NCI-H2081 (cell line): ENCODE measurements at places on chromosomes 11 and 22.
A peak's percentile ranks its signal among the peaks of the same experiment; 100 is the strongest.

DNA sequence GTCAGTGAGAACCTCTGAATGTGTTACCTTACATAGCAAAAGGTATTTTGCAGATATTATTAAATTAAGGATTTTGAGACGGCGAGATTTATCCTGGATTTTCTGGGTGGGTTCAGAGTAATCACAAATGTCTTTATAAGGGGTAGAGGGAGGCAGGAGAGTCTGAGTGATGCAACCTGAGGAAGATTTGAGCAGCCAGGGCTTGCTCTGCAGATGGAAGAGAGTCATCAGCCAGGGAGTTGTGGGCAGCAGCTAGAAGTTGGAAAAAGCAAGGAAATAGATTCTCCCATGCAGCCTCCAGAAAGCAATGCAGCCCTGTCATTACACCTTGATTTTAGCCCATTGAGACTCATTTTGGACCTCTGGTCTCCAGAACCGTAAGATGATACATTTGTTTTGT is 4.1 kb upstream of the WDR74 start:
- DNase-seq: no peak

- no peak for DNase-seq
Measured at GRCh38 chr22:23182309-23183060, 2.2 kb downstream of the BCR start.

DNA sequence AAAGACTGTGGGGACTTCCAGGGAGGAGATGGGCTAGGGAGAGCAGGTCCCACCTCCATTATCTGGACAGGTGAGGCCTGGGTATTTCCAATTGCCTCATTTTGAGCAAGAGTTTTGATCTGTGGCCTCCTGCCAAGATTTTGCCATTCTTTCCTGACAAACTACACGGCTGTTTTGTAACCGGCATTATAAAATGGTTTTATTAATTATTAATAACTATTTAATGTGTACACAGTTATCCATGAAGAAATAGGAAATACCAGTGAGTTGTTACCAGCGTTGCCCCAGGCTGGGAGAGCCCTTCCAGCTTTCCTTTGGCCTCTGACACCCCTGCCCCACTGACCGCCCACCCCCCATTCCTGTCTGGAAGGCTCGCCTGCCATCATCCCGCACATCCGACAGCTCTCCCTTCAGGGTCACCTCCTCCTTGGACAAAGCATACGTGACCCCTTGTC is 14.9 kb upstream of the SEC14L3 start:
- no peak for DNase-seq

DNA sequence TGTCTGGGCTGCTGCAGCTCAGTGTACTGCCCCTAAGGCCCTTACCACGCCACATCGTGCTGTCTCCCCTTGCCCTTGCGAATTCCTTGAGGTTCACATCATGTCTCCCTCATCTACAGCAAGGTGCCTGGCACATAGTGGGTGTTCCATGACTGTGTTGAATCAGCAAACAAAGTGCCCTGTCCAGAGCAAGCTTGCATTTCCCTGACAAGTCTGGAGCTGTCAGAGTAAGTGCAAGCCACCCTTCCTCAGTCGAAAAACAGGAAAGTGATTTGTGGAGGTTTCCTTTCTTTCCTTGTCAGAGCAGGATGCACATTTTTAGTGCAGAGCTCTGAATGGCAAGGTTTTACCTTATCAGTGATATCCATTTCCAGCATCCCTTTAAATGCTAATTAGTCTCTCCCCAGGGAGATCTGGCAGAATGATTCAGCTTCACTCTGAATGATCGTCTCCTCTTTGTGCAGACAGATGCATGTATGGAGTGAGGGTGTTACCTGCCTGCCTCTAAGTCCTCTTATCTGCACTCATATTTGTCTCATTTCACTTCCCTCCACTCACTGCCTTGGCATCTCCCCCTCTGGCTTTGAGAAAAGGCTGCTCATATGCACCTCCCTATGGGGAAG is 331.2 kb downstream of the TMEM135 start:
- DNase-seq: peak; percentile 54

DNA sequence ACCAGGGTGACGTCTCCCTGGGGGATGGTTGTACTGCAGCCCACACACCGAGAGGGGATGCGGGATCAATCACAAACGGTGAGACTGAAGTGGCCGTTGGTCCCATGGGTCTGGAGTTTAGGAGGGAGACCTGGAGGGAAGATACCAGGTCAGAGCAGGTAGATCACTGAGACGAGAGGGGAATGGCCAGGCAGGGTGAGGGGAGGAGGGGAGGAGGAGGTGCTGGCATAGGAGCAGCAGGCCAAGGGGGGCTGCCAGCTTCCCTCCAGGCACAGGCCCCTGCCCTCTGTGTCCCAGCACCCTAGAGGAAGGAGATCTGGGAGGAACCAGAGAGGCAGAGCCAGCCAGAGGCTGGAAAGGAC is 7.0 kb downstream of the MAPK8IP2 start:
- no peak for DNase-seq

DNA sequence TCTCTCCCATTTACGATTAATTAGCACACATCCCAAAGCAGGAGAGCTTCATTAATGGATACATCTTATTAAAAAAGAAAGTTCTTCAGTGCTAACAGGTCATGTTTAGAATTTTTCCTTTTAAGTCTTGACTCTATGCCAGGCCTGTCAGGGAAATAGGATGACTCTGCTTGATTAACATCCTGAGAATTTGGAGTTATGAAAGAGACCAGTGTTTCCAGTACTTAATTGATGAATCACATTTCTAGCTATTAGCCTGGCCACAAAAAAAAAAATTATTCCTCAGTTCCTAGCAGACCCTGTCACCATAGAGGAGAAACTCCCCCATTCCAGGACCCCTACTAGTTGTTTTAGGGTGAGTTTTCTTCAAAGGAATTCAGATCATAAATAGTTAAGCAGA is 23.6 kb upstream of the ME3 start:
- DNase-seq: no peak

- DNase-seq: peak; percentile 2
Measured at GRCh38 chr11:16986434-16987204, 27.6 kb downstream of the PLEKHA7 start.

DNA sequence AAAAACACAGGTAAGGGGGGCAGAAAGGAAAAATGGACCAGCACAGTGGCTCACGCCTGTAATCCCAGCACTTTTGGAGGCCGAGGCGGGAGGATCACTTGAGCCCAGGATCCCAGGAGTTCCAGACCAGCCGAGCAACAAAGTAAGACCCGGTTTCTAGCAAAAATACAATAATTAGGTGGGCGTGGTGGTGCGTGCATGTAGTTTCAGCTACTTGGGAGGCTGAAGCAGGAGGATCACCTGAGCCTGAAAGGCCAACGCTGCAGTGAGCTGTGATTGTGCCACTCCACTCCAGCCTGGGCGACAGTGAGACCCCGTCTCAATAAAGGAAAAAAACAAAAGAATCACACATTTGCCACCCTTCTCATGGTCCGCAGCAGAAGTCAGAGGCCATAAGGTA is 519.4 kb downstream of the BRD1 start:
- no peak for DNase-seq

GRCh38 chr11:68334923-68335322 is 22.5 kb downstream of the LRP5 start:
- DNase-seq: no peak

DNA sequence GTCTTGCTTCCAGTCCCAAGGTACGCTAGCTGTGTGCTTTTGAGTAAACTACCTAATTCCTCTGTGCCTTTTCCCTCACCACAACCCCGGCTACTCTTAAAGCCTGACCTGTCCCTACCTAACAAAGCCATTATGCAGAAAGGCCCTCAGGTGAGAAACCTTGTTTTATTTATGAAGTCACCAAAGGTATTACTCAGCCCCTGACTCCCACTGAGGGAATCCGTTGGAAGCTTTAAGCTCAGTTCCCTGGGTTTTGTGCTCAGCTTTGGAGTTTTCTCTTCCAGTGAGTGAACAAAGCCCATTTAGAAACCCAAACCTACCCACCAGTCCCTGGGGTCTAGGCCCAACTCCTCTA is 90.9 kb downstream of the APIP start:
- no peak for DNase-seq

DNA sequence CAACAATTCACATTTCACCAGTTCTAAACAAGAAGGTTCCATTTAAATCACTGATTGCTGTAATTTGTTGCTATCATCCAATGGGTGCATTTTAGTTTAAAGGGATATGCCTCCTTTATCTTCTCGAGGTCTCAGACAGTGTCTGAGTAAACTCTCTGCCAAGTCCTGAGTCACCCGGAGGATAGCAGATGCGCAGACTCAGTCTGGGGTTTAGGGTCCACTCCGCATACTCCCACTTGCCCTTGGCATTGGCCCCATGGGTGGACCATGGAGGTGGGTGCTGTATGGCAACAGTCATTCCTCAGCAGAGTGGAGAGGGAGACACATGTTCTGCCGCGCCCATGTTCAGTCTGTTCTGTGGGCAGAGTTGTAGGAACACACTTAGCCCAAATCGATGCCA is 65.4 kb upstream of the CRTAM start:
- no peak for DNase-seq

- DNase-seq: no peak
Measured at GRCh38 chr11:85772695-85773094, 38.2 kb downstream of the SYTL2 start.

GRCh38 chr11:62372871-62373270 is 35.6 kb downstream of the ASRGL1 start:
- DNase-seq: no peak

DNA sequence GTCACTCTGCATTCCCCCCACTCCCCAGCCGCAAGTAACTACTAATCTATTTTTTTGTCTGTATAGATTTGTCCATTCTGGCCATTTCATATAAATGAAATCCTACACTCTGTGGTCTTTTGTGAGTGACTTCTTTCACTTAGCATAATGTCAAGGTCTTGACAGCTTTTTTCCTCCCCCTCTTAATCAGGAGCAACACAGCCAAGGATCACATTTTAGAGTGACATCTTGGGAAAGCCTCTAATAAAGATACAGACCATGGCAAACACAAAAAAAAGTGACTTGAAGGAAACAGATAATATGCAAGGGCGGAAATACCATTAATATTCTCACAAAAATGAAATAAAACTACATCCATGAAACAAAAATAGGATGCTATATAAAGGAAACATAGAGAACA is 43.9 kb downstream of the RAB30 start:
- DNase-seq: no peak

DNA sequence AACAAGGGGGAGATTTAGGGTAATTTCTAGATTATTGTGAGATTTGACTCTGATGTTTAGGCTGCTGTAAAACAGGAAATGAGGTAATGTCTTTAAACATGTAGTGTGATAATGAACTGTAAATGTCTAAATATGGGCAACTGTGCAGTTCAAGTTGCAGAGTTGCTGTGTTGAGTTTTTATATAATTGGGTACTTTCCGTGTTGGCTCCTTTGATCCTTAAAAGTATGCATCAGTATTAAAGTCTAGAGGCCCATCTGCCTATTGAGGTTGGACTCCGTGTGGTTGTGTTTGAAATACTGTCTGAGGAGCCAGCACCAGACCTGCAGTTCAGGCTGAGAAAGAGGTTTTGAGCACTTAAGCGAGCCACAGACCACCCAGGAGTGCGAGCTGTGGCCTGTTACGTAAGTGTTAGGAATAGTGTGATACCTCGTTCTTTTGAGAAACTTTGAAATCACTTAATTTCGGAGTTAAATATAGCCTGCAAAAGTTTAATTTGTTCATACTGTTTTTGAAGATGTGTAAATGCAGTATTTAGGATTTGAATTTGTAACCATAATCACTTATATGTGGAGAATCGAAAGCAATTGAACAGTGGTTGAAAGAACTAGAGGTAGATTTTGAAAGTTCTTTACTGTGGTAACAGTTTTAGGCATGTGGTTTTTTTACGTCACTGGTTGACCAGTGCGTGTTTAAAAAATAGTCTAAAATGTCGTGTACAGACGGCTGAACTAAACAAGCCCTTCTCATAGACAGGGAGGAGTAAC is 9.0 kb downstream of the FAM118A start:
- no peak for DNase-seq

DNA sequence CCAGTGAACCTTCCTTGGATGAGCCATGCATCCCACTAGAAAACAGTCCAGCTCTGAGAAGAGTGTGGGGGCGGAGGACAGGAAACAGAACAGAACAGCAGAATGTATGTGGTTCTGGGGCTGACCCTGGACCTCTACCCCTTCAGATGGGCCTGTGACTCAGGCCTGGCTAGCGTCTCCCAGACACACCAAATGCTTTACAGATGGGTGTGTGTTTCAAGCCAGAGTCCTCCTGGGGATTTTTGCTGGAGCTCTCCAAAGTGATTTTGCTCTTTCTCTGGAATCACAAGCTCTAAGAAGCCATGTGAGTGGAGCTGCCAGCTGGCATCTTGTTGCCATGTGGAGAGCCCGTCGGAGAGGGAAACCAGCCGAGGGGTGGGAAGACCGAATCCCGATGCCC is 13.2 kb upstream of the C1QTNF4 start:
- no peak for DNase-seq

- no peak for DNase-seq
Measured at GRCh38 chr11:20421946-20422345, 34.4 kb downstream of the PRMT3 start.

DNA sequence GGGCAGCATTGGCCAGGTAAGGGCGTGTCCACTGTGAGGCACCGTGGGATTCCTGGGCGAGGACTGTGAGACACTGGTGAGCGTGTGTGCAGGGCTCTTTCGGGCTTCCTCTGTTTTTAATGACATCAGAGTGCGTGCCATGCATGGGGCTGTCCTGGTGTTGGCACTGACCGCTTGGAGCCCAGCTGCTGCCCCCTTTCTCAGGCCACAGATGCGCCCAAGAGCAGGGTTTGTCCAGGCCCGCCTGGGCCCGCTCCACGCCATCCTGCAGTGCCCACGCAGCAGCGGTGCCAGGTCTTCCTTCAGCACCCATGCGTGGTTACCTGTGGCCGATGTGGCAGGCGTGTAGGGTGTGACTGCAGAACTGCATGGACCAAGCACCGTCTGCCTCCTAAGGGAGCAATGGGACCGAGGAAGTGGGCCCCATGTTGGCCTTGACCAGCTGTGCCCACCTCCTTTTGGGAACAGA is 72.3 kb upstream of the SEPTIN5 start:
- DNase-seq: no peak

GRCh38 chr11:70607561-70607960 is 209.2 kb downstream of the CTTN start:
- DNase-seq: no peak

- DNase-seq: no peak
Measured at GRCh38 chr11:76806131-76806530, 23.0 kb downstream of the TSKU start.

- DNase-seq: no peak
Measured at GRCh38 chr11:63042596-63042995, 27.0 kb upstream of the SLC22A8 start.

DNA sequence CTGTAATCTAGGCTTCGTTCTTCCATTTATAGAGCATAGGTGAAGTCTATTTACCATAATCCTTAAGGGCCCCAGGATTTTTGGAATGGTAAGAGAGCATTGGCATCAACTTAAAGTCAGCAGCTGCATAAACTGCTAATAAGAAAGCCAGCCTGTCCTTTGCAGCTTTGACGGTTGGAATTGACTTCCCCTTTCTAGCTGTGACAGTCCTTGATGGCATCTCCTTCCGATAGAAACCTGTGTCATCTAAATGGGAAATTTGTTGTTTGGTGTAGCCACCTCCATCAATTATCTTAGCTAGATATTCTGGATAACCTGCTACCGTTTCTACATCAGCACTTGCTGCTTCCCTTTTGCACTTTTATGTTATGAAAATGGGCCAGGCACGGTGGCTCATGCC is 58.0 kb upstream of the GLYATL1B start:
- no peak for DNase-seq

GRCh38 chr11:75809991-75810390 is 5.0 kb upstream of the UVRAG start:
- DNase-seq: no peak

GRCh38 chr11:76799066-76799804 is 16.1 kb downstream of the TSKU start:
- peak; percentile 75 for DNase-seq
